Activated naive CD4-positive, alpha-beta T cell treated with Interleukin-2 at 50 U/mL for 16 hours (primary cell): ENCODE measurements at places on chromosomes 6 and 20.

GRCh38 chr20:51961964-51962761 is 159.8 kb upstream of the SALL4 start:
- DNase-seq = no peak

DNA sequence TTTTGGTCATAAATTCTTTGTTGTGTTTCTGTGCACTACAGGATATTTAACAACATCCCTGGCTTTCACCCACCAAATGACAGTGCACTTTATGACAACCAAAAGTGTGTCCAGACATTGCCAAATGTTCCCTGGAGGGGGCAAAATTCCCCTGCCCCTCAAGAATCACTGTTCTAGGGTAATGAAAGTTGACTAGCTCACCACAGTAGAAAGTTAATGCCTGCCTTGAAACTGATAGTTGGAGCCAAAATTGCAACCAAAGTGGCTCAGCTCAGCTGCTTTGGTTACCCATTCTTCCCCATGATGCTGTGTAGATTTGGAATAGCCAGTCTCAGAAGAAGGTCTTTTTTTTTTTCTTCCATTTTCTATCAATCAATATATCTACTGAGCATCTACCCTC is 150.6 kb downstream of the RALGAPA2 start:
- no peak for DNase-seq

DNA sequence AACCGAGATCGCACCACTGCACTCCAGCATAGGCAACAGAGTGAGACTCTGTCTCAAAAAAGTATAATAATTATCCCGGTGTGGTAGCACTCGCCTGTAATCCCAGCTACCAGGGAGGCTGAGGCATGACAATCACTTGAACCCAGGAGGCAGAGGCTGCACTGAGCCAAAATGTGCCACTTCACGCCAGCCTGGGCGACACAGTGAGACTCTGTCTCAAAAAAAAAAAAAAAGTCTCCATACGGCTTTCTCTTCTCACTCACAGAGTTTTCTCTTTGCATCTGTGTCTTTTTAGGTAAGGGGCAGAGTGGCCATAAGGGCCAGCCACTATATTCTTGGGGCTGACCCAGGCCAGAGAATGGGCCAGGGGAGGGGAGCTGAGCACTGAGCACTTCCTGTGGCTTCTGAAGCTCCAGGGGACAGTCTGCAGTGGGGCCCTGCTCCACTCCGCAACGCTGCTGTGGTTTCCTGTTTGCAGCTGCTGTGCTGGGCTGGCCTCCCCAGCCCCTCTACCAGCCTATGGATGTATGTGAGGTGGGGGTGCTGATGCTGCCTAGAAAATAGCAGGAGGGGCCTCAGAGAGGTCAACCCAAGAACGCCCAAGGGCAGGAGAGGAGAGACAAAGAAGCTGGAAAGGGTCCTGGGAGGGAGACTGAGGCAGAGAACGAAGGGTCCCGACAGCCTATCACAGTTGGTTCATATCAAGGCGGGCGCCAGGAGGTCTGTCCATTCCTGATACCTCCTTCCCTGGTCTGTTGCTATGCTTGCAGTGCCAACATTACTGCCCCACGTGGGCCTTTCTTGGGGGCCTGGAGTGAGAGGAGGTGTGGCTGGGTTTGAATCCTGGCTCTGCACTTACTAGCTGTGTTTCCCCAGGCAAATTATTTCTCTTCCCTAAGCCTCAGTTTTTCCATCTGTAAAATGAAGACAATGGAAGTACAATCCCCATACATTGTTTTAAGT is 16.0 kb downstream of the SLA2 start:
- DNase-seq = peak; percentile 47

DNA sequence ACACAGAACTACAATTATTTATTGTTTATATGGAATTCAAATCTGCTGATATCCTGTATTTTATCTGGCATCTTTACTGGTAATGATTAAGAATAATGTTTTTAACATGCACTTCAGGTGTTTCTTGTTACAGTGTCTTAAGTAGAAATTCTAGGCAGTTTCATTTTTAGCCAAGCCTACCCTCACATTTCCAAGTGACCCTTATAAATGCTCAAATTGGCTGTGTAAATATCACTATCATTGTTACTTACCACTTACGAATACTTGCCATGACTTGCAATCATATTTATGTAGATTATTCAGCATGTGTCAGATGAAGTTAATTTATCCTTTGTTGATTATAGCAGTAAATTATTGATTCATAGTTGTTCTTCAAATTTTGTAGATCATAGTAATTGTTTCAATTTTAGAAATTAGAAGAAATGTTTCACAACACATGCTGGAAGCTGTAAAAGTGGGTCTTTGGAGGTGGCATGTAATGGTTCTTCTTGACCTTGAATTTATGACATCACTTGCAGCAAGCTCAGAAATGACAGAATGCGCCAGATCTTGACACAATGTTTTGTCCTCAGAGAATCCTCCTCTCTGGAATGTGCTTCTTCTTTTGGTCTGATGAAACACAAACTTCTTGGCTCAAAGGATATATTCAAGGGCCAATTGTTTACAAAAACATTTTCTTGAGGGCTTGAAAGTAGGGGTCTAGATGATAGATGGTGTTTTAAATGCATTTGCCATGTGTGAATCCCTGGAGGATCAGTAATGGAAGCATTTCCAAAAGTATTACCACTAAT is 471.8 kb downstream of the COL12A1 start:
- DNase-seq = no peak

GRCh38 chr6:41785689-41786450 is 1.6 kb upstream of the TOMM6 start:
- DNase-seq = no peak

GRCh38 chr6:36968266-36968977 is 13.9 kb downstream of the PI16 start:
- no peak for DNase-seq

DNA sequence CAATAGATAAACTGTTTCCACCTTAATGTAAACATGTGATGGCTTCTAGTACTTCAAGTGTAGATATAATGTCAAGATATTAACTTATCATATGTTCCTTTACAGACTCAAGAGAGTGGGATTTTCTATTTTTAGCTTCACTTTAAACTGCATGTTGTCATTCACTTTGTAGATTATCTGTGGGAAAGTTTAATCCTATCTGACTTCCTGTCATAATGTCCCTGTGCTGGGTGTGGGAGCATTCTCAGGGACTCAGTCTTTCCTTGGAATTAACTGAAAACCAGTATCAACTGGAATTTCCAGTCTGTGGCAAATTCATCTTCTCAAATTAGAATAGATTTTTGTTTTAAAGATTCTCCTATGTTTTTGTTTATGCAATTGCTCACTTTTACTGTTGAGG is 226.1 kb upstream of the FERMT1 start:
- DNase-seq = no peak

- no peak for DNase-seq
Measured at GRCh38 chr6:162560891-162561290, 166.7 kb downstream of the PRKN start.

DNA sequence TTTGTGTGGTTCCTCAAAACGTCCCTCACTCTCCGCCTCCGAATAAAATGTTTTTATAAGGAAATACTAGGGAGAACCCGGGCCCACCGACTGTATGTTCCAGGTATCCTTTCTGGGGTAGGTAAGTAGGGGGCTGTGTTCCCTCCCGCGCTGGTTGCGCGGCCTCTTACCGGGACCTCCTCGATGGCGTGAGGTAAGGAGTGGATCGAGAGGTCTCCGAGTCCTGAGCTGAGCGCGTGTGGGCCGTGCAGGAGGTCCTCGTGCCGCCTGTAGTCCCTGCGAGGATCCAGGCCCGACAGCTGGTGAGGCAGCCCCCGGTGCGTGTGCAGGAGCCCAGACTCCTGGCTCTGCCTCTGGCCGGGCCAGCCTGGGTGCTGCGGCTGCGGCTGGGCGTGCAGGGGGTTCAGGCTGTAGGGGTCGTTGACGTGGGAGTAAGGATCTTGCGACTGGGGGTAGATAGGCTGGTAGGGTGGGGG is 5.1 kb downstream of the TFAP2A start:
- DNase-seq = no peak

DNA sequence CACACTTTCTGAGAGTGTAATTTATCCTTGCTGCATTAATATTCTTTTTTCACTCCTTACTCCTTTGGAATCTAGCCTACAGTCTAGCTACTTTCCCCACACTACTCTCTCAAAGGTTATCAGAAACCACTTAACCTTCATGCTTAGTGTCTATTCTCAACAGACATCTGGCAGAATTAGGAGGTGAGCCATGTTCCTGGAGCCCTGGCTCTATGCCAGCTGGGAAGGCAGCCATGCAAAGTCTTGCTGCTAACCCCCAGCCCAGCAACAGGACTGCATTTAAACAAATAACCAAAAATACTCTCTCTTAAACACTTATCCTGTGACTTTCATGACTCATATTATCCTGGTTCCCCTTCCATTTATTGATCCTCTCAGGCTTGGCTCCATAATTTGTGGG is 260.2 kb downstream of the BCKDHB start:
- no peak for DNase-seq

- no peak for DNase-seq
Measured at GRCh38 chr20:62742979-62743776, 34.5 kb downstream of the NTSR1 start.

DNA sequence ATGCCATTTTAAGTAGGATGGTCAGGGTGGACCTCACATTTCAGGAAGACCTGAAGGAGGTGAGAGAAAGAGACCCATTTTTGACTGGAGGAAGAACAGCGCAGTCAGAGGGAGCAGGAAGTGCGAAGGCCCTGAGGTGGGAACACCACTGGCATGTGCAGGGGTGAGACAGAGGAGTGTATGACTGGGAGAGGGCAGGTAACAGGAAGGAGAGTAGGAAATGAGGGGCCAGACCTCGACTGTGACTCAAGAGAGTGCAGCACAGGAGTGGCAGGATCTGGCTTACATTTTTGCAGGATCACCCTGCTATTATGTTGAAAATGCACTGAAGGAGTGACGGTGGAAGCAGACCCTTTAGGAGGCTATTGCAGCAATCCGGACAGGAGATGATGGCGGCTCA is 117.7 kb upstream of the CDYL start:
- no peak for DNase-seq

GRCh38 chr6:33193619-33194018 is 1.4 kb upstream of the COL11A2 start:
- no peak for DNase-seq

- DNase-seq = no peak
Measured at GRCh38 chr6:35500782-35501181, 3.9 kb upstream of the TEAD3 start.

DNA sequence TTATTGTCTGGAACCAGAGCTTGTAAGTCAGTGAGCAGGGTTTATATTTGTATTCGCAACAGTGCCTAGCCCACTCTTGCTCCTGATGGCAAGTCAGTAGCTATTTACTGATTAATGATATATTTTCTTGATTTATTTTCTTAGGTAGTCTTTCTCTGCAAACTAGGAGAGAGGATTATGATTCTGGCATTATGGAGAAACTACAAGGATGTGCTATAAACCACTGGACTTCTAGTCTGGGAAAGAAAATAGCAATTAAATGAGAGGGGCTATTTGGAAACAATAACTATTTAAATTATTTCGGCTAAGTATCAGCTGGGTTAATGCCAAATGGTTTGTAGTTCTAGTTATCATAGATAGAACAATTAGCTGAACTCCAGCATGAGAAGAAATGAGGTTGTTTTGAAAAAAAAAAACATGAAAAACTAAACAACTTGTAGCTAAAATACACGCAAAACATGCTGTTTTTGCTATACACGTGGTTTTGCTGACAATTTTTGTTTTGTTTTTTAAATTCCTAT is 304.9 kb upstream of the TCF21 start:
- no peak for DNase-seq

DNA sequence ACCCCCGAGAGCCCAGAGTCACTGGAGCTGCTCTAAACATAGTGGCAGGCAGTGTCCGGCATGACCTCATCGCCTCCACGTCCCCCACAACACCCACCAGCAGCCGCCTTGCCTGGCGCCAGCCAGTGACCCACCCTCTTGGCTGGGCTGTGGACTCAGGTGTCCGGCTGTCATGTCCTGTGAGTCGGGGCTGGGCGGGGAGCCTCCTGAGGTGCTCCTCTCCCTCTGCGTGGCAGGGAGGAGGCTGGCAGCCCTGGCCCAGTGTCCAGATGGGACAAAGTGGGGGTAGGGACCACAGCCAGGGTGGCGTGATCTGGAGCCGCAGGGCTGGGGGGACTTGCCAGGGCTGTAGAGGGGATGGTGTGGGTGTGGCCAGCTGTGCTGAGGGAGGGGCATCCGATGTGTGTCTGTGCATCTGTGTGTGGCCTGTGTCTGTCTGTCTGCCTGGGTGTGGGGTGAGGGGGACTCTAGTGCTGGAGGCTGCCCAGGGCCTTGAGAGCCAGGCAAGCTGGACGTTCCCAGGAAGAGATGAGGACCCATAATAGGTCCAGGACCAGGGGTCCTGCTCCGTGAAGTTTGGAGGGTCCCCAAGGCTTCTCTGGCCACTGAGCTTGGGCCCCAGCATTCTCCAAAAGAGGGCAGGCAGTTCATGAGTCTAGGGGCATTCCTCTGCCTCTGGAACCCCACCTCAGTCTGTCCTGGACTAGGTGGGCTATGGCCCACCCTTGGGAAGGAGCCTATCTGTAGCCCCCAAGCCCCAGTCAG is 2.3 kb upstream of the SOX18 start:
- DNase-seq = no peak

GRCh38 chr6:152697634-152698033 is at the start of gene MYCT1:
TSS of gene MYCT1 (plus strand) at chr6:152697897. CDS start at chr6:152697903, 6 bp downstream.
- no peak for DNase-seq

DNA sequence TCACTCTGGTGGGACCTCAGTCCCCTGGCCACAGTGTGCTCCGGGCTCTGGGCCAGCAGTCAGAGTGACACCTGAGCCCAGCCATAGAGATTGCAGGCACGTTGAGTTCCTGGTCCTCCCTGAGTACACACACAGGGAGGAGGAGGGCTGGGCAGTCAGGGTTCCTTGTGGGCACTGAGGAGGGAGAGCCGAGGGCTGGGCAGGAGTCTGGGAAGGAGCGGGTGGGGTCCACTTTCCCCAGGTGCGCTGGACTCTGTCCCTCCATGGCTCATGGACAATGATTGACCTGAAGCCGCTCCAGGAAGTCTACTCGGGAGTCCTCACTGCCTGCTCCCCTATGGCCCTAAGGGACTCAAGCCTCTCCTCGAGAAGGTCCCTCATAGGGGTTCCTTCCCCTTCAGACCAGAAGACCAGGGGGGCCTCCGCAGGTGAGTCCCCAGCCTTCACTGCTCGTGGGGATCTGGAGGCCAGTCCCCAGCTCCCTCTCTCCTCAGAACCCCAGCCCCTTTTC is 1.1 kb downstream of the SLC44A4 start:
- DNase-seq = no peak

- no peak for DNase-seq
Measured at GRCh38 chr20:10632721-10633509, 40.9 kb downstream of the JAG1 start.

DNA sequence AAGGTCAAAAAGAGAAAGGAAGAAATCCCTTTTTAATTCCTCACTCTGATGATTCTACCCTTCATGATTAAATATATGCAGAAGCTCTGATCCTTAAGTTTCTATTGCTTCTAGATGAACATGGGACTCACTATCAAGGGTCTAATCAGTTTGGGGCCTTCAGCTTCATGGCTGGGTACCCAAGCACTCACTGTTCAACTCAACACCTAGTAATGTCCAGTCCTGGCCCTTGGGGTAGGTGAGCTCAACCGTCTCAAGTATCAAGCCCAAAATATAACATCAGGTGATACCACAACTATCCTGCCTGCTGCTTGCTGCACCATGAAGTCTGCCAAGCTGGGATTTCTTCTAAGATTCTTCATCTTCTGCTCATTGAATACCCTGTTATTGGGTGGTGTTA is at the start of gene SPINT4:
SPINT4 (plus strand) TSS at position 301 of the 400 bp plus-strand sequence; CDS start at position 322, 21 bp downstream.
- DNase-seq = no peak
